Neural crest cell (in vitro differentiated cells): ENCODE measurements at places on chromosomes 5 and 9. TPM values are rescaled to one million over a fixed set of nuclear protein-coding genes. Genes with fewer than 3 reads are reported as not detected.
A peak's percentile ranks its signal among the peaks of the same experiment; 100 is the strongest.

DNA sequence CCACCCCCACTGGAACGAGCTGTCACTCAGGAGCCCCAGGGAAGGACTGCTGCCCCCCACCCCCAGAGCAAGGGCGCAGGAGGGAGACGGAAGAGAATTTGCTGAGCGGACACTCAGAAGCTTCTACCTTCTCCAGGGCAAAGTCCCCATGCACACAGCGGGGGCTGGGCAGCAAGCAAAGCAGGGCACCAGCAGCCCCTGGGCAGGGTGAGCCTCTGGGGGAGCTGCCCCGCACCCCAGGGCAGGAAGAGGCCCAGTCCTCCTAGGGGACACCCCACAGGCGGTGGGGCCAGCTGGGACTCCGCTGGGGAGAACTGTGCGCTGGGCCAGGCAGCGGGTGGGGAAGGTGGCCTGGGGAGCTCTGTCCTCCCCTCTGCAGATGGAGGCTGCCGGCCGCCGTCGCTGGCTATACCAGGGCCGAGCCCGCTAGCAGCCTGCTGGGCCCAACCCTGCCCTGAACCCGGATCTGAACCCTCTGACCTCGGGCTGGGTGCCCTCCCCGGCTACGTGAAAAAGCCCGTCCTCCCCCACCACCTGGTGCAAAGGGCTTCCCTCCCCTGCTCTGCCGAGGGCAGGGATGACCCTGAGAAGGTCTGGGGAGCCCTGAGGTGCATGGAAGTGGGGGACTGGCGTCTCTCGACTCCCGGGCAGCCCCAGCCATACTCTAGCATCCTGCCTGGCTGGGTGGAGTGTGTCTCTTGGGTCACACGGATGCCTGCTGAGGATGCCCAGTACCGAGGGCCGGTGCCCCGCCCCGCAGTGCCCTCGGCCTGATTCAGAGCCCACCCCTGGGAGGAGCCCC lies 597 bp upstream of the SLC34A3 start:
- H3K27ac ChIP-seq: no peak overlapping the region
- H3K4me1 ChIP-seq: peaks cover 4% of the 10 kb centered on the region
- no peaks in the 10 kb centered on the region for H3K36me3 ChIP-seq
- DNase-seq: no peak
- no peak overlapping the region for H3K4me3 ChIP-seq

GRCh38 chr9:110049699-110050450 lies 158.1 kb downstream of the C9orf152 start:
- peaks cover 58% of the 10 kb centered on the region for H3K4me1 ChIP-seq
- peak; percentile 24 for DNase-seq
- H3K36me3 ChIP-seq: peaks cover 5% of the 10 kb centered on the region
- peak overlapping the region; percentile 94 for H3K27ac ChIP-seq

DNA sequence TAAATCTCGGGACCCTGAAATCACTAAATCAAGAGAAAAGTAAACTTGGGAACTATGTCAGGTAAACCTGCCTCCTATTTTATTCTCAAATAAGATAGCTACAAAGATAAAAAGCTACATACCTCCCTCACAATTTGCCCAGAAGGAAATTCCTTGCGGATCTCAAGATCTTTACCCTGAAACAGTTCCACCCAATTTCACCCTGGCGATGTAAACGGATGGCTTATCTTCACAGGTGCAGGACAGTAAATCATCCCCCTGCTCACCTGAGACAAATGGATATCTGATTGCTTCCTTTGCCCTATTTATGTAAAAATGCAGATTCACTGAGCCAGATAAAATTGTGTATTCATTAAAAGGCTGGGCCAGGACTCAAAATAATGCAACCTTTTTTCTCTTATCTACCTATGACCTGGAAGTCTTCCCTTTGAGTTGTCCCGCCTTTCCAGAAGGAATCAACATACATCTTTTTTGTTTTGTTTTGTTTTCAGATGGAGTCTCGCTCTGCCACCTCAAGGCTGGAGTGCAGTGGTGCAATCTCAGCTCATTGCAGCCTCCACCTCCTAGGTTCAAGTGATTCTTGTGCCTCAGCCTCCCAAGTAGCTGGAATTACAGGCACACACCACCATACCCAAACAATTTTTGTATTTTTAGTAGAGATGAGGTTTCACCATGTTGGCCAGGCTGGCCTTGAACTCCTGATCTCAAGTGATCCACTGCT lies 13.8 kb downstream of the TMEM267 start:
- no peak overlapping the region for H3K4me3 ChIP-seq
- peaks cover 68% of the 10 kb centered on the region for H3K36me3 ChIP-seq
- no peak for DNase-seq
- no peaks in the 10 kb centered on the region for H3K4me1 ChIP-seq
- no peak overlapping the region for H3K27ac ChIP-seq
- no peaks in the 10 kb centered on the region for H3K27me3 ChIP-seq

- no peaks in the 10 kb centered on the region for H3K4me1 ChIP-seq
- H3K27ac ChIP-seq: no peak overlapping the region
- DNase-seq: no peak
- H3K36me3 ChIP-seq: no peaks in the 10 kb centered on the region
- H3K4me3 ChIP-seq: no peak overlapping the region
Observed at GRCh38 chr5:89330140-89330539, 447.2 kb upstream of the MEF2C start.

Gene PTGS1
- total RNA-seq: 0.16 and 0.37 TPM in 2 replicates

Gene MYOZ3
- total RNA-seq: 2.6 and 3.2 TPM in 2 replicates

Gene PITX1
- not detected in 2 replicates for total RNA-seq
